ENCODE measurements at places on chromosomes 2 and 18.

- no peak for DNase-seq
- H3K36me3 ChIP-seq, result no peaks in the 10 kb centered on the region
- H3K27ac ChIP-seq, result no peak overlapping the region
- no peak overlapping the region for H3K4me3 ChIP-seq
- H3K4me1 ChIP-seq, result no peaks in the 10 kb centered on the region
- H3K27me3 ChIP-seq, result no peaks in the 10 kb centered on the region
Observed at GRCh38 chr2:101949304-101949703, 42.5 kb upstream of the IL1R2 start.

DNA sequence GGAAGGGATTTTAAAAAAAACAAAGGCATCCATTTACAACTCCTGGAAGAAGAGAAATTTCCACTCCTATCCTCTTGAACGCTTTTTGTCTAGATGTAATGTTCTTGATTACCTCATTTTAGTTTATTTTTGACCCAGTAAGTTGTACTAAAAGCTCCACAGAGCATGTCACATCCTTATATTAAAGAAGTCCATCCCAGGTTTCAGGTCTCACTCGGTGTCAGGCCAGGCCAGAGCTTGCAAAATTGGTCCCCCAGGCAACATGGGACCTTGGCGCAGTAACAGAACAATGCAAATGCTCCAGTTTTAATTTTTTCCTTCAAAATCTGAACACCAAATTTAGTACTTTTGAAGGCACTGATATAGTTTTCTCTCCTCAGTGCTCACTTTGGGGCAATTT lies 218.4 kb upstream of the REV1 start:
- H3K4me1 ChIP-seq, result peaks cover 55% of the 10 kb centered on the region
- no peak overlapping the region for H3K27ac ChIP-seq
- no peaks in the 10 kb centered on the region for H3K27me3 ChIP-seq
- H3K4me3 ChIP-seq, result no peak overlapping the region
- DNase-seq, result no peak
- no peaks in the 10 kb centered on the region for H3K36me3 ChIP-seq

- no peak for DNase-seq
- no peaks in the 10 kb centered on the region for H3K4me1 ChIP-seq
- H3K27me3 ChIP-seq, result no peaks in the 10 kb centered on the region
- H3K27ac ChIP-seq, result no peak overlapping the region
Observed at GRCh38 chr2:158412206-158412605, 44.3 kb downstream of the CCDC148 start.

DNA sequence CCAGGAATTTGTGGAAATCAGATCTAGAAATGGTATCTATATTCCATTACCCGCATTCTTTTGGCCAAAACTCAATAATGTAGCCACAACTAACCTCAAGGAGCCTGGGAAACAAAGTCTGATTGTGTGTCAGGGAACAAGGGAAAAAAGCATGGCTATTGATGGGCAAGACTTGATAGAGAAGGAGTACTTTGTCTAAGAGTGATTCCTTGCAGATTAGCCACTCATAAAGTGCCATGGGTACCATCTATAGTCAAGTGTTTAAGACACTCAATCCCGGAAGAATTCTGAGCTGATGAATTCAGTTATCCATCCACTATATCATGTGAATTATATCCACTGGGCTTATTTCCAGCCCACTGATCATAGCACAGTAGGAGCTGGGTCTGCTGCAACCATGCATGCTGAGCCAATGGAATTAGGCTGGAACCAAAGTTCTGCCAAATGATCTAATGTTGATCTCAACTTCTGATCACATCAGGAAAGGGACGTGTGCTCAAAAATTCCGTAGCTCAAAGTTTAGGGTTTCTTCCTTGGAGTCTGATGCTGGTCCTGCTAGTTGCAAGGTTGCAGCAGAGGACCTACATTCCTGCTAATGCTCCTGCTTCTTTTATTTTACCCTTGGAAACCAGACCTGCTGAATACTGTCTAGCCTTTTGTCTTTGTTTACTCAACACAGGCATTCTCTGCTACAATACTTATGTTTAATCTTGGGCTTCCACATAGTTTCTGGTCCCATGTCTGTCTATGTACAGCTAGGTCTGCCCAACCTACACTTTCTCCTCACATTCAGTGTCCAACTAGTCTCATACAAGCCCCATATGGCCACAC lies 629.7 kb downstream of the IRS1 start:
- no peak for DNase-seq
- H3K4me3 ChIP-seq, result no peak overlapping the region
- H3K27me3 ChIP-seq, result no peaks in the 10 kb centered on the region
- H3K4me1 ChIP-seq, result no peaks in the 10 kb centered on the region
- H3K36me3 ChIP-seq, result no peaks in the 10 kb centered on the region

- no peak overlapping the region for H3K27ac ChIP-seq
- H3K27me3 ChIP-seq, result no peaks in the 10 kb centered on the region
- no peak overlapping the region for H3K4me3 ChIP-seq
- no peaks in the 10 kb centered on the region for H3K36me3 ChIP-seq
- peaks cover 4% of the 10 kb centered on the region for H3K4me1 ChIP-seq
Observed at GRCh38 chr2:101983928-101984327, 7.8 kb upstream of the IL1R2 start.

DNA sequence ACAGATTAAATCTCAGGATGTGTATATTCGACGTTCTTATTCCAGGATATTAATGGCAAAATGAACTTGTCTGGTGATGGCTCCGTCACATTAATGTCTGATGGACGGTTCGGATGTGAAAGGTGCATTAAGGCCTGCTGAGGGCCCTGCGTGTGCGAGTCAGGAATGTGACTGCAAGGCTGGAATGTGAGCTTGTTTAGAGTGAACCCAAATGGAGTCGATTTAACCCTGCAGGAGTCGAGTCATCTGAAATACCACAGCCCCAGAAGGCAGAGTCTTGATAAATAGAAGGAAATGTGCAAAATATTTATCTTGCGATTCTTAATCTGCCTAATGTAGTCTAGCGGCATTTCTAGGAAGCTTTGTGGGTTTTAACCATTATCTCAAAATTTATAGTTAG lies 44.3 kb downstream of the RDH14 start:
- H3K27me3 ChIP-seq, result no peaks in the 10 kb centered on the region
- no peak for DNase-seq

DNA sequence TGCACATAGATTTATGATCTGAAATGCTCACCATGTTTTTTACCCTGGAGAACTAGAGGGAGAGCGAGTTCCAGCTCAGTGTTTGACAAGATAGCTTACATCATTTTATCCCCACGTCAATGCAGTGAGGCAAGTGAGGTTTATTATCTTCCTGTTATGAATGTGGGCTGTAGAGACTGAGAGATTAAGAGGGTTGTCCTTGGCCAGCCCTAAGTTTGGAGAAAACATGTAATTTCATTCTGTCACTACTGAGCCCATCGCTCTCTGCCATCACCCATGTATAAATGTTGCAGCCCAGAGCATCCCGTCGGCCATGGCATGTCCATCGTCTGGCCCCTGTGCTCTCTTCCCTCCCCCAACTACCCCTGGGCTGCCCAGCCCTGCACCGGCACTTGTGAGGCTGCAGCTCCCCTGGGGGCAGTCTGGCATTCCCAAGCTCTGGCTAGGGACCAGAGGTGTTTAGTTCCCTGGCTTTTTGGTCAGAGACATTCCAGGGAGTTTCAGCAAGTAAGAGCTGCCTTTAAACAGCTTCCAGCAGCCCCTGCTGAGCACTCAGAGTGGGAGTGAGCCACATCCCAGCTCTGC lies 136.7 kb downstream of the ANTXR1 start:
- H3K36me3 ChIP-seq, result no peaks in the 10 kb centered on the region
- no peaks in the 10 kb centered on the region for H3K4me1 ChIP-seq
- no peak overlapping the region for H3K4me3 ChIP-seq
- peak overlapping the region; percentile 69 for H3K27ac ChIP-seq

Measured in tibial nerve (tissue), 4 donors.